Subcutaneous adipose tissue (tissue), 4 donors: ENCODE measurements at places on chromosomes 11 and 22. TPM values are rescaled to one million over a fixed set of nuclear protein-coding genes. Genes with fewer than 3 reads are reported as not detected.

The TMPRSS6 gene
- not detected for total RNA-seq

The OR2D2 gene
- not detected for total RNA-seq

The OR52N4 gene
- not detected for total RNA-seq

The DBX1 gene
- total RNA-seq, result not detected

The CYB5R2 gene
- 5.2 TPM for total RNA-seq
